Fibroblast of villous mesenchyme (primary cell): ENCODE measurements at places on chromosomes 5 and 9. TPM values are rescaled to one million over a fixed set of nuclear protein-coding genes. Genes with fewer than 3 reads are reported as not detected.

The NRG2 gene
- under 0.01 and 0.64 TPM in 2 replicates for total RNA-seq

The ADAMTS19 gene
- total RNA-seq, result 8.7 and 9.5 TPM in 2 replicates

The JAKMIP2 gene
- total RNA-seq, result 3.2 and 3.5 TPM in 2 replicates

The PCDHB14 gene
- total RNA-seq, result 0.32 and 0.43 TPM in 2 replicates

The TAF11L5 gene
- total RNA-seq, result not detected in 2 replicates

The TOPORS gene
- 25.1 and 44.5 TPM in 2 replicates for total RNA-seq

The CDH9 gene
- total RNA-seq, result not detected in 2 replicates

The PHF2 gene
- 14.2 and 15.5 TPM in 2 replicates for total RNA-seq

The PCDHA10 gene
- total RNA-seq, result under 0.01 TPM in 2 replicates

The PIP5K1B gene
- total RNA-seq, result under 0.01 TPM in 2 replicates

The WDR70 gene
- 23.5 and 29.4 TPM in 2 replicates for total RNA-seq

- peak; percentile 77 for DNase-seq
Observed at GRCh38 chr5:80860924-80861613, 99.1 kb upstream of the RASGRF2 start.

DNA sequence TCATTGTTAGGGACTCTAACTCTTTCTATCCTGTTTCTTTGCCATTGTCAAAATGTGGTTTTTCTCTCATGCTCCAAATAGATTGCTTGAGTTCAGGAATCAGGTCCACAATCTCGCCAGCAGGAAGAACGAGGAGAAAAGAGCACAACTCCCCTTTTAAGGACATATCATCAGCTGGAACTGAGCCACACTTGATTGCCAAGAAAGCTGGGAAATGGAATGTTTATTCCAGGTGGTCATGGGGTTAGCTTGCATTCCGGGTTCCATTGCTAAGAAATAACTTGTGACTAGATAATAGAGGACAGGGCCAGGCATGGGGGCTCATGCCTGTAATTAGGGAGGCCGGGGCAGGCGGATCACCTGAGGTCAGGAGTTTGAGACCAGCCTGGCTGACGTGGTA lies 32.4 kb upstream of the C9orf57 start:
- no peak for DNase-seq

DNA sequence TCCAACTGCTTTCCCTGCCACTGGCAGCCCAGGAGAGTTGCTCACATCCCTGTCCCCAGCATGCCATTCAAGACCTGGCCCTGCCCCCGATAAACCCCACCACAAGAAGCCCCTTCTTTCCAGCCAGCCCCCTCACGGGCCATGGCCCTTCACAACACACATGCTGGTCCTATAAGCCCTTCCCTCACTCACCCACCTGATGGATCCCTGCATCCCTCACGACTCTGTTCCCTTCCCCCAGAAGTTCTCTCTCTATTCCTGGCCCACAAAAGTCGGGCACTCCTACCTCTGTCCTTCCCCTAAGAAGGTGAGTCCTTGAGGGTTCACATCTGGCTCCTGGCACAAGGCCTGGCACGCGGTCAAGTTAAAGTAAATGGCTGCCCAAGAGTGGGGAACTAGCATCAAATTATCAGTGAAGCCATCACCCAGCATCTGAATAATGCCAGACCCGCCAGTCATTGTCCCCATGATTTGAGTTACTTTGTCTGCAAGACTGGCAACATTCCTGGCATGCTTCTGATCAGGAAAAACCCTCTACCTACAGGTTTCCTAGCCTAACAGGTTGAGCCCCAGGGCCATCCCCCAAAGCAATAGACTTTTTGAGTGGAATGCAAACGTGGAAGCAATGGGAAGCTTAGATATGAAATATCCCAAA lies 65.9 kb downstream of the CRB2 start:
- no peak for DNase-seq

GRCh38 chr9:120856700-120857099 lies 14.0 kb upstream of the PSMD5 start:
- no peak for DNase-seq

- no peak for DNase-seq
Observed at GRCh38 chr5:139222346-139222745, 24.2 kb upstream of the SIL1 start.

- DNase-seq, result no peak
Observed at GRCh38 chr9:80233906-80234305, 662.1 kb downstream of the TLE4 start.

GRCh38 chr9:29006628-29007027 lies 1433.3 kb upstream of the C9orf72 start:
- DNase-seq, result no peak

- DNase-seq, result no peak
Observed at GRCh38 chr9:114034661-114035062, 43.4 kb downstream of the AMBP start.

GRCh38 chr9:16727452-16728136 lies 142.9 kb downstream of the BNC2 start:
- DNase-seq, result peak; percentile 47

GRCh38 chr9:78118742-78119473 lies 87.3 kb upstream of the GNAQ start:
- DNase-seq, result peak; percentile 77

DNA sequence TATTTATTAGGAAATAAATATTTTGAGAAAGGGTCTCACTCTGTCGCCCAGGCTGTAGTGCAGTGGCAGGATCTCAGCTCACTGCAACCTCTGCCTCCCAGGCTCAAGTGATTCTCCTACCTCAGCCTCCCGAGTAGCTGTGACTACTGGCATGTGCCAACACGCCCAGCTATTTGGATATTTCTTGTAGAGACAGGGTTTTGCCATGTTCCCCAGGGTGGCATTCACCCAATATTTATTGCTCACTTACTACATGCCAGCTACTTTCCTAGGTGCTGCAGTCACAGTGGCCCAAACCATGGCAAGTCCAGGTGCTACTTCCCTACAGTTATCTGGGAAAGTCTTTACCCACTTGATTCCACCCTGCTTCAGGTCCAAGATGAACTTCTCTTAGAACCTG lies 8.3 kb upstream of the MED7 start:
- no peak for DNase-seq

- no peak for DNase-seq
Observed at GRCh38 chr5:174073122-174073660, 27.7 kb downstream of the NSG2 start.

GRCh38 chr9:136370687-136371532 lies 2.6 kb downstream of the CARD9 start:
- no peak for DNase-seq

- no peak for DNase-seq
Observed at GRCh38 chr9:91899219-91899563, 50.8 kb downstream of the ROR2 start.

DNA sequence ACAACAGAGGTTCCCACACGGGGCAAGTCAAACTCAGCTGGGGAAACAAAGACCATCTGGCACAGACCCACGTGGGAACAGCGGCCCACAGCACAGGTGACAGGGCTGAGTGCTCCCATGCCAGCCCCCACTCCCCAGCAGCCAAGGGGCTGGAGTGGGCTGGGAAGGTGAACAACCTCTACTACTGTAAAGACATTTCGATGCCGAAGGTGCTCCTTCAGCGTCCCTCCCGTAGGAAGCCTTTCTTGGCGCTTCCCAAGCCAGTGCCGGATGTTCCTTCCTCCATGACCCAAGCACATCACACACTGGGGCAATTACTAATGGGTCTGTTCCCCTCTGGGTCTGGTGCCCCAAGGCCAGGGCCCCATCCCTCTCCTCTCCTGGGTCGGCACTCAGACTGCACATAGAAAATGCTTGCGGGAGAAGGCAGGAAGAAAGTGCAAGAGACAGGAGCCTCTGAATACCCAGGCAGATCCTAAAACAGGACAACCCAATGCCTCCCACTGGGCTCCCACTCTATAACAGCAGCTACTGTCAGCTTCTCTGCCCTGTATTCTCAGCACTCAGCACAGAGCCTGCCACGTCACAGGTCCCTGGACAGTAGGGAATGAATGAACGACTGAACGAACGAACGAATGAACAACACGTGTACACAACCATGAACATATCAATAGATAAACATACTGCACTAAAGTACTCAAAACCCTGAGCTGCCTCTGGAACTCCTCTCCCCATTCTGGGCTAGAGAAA lies 77.0 kb upstream of the LRRTM2 start:
- no peak for DNase-seq

DNA sequence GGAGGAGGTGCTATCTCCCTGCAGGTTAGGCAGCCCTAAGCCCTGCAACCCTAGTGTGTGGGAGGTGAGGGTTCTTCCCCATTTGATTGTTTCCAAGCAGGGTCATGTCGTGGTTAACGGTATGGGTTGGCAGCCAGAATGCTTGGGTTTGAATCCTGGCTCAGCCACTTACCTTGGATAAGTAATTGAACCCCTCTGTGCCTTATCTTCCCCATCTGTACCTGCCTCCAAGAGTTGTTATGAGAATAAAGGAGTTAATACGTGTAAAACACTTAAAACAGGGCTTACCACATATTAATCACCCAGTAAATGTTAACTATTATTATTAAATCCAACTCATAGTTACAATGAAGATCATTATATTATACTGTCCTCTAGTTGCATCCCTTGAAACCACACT lies 52.2 kb upstream of the SPATA31E1 start:
- DNase-seq, result no peak

GRCh38 chr9:126379661-126380360 lies 53.2 kb downstream of the MVB12B start:
- no peak for DNase-seq

DNA sequence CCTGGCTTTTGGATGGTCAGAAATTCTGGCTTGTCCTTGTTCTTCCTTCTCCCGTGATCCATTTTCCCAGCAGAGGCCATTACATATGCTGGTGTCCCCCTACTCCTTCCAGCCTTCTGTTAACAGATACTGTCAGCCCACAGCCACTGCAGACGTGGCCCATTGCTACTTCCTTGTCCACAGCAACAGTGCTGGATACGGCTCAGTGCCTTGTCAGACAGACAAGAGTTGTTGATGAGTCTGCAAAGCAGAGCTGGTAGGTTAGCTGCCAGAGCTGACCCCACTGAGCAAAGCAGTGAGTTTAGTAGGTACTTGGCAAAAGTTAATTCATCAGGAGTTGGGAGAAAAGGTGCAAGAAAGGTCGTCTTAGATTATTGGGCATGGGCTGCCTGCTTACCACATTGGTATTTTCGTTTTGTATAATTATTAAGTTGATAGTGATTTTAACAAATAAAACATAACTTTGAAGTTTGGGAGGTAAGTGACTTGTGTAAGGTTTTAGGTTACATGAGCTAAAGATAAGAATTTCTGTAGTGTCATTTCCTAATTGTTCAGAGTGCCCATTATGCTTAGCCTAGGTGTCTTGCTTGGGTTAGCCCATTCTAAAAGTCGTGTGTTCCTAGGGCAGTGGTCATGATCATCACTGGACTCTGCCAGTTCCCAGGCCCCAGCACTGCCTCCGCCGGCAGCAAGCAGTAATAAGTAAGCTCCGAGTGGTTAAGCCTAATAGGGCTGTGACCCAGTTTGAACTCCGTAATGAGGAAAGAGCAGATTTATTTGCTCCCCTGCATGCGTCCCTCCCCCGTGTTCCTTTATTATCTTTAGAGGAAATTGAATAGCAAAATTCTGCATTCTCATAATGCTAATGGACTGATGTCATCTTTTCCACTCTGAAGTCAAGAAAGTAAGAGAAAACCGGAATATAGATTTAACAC lies 292.0 kb downstream of the FANCC start:
- peak; percentile 98 for DNase-seq

GRCh38 chr9:110502842-110503241 lies 76.7 kb downstream of the SVEP1 start:
- DNase-seq, result no peak

DNA sequence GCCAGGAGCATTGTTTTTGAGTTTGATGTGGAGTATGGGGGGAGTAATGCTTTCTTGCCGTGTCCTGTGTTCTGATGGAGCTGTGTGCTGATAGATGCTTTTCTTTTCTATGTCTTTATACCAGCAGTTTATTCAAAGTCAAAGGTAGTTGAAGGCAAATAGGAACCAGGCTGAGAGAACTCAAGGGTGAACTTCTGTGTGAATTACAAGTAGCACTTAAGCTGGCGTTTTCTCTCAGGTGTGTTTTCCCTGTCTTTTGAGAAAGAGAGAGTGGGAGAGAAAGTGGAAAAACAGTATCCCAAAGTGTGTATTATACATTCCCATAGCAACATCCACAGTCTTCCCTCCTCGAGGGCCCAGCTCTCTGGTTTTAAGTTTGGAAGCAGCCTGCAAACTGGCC lies 1.5 kb downstream of the TNFAIP8 start:
- DNase-seq, result no peak

GRCh38 chr9:91905991-91906469 lies 44.0 kb downstream of the ROR2 start:
- DNase-seq, result peak; percentile 66

DNA sequence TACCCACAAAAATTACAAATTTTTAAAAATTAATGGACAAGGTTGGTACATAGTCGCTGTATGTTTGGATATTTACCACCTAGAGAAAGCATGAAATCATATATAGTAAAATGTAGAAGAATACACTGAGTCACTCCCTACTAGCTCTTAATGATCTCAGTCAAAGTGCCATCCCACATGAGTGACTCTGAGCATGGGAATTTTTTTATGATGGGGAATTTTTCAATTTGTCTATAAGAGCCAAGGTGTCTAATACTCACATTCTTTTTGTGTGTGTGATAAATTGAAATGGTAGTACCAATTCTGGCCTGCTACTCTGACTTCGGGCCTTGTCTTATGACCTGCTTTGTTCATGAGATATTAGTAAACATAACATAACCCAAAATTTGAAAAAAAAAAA lies 483.2 kb downstream of the CDH10 start:
- no peak for DNase-seq

GRCh38 chr5:95022967-95023695 lies 261.8 kb downstream of the MCTP1 start:
- peak; percentile 12 for DNase-seq

- DNase-seq, result no peak
Observed at GRCh38 chr5:170832241-170832640, 29.6 kb upstream of the RANBP17 start.

GRCh38 chr5:79493596-79494345 lies 20.2 kb downstream of the HOMER1 start:
- DNase-seq, result peak; percentile 61

GRCh38 chr9:69633716-69634115 lies 38.5 kb downstream of the APBA1 start:
- DNase-seq, result no peak

DNA sequence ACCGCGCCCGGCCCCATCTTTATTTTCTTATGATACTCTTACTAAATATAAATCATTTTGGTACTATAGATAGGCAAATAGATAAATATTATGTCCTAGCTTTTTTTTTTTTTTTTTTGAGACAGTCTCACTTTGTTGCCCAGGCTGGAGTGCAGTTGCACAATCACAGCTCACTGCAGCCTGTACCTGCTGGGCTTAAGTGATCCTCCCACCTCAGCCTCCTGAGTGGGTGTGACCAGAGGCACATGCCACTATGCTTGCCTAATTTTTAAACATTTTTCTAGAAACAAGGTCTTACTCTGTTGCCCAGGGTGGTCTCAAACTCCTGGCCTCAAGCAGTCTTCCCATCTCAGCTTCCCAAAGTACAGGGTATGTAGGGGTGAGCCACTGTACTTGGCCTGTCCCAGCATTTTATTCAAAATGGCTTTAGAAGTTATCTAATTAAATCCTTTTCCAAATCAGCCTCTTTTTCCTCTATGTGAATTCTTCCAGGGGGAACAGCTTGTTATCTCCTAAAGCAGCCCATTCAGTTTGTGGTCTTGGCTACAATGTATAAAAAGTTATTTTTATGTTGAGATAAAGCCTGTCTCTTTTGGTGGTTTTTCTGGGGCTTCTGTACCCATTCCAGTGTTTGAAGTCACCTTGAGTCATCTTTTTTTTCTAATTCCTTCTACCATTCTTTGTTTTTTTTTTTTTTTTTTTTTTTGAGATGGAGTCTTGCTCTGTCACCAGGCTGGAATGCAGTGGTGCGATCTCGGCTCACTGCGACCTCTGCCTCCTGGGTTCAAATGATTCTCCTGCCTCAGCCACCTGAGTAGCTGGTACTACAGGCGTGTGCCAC lies 12.1 kb downstream of the MELK start:
- DNase-seq, result peak; percentile 39

GRCh38 chr9:130766021-130766926 lies 68.8 kb upstream of the ABL1 start:
- no peak for DNase-seq
